ENCODE measurements at places on chromosomes 1 and 21. TPM values are rescaled to one million over a fixed set of nuclear protein-coding genes. Genes with fewer than 3 reads are reported as not detected.
A peak's percentile ranks its signal among the peaks of the same experiment; 100 is the strongest.

DNA sequence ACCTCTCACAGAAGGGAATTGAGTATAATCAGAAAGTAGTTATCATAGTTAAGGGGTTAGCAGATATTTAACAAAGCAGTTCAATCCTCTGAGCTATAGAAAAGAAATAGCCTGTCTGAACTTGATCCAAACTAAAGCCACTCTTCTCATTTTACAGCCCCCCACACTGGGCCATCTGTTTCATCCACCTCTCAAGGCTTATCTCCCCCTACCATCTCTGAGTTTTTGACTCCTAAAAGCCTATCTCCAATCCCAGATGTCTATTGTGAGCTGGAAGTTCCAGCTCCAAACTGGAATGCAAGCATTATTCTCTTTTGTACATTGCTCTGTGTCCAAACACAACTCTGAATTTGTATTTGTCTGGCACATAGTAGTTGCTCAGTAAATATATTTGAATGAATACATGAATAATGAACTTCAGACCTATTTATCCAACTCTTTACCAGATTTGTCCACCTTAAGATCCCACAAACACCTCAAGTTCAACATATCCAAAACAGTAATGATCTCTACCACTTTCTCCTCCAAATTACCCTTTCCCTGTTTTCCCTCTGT is 98.1 kb downstream of the PLPP3 start:
- H3K4me3 ChIP-seq, result no peak overlapping the region
- H3K27ac ChIP-seq, result no peak overlapping the region
- H3K36me3 ChIP-seq, result no peaks in the 10 kb centered on the region
- H3K27me3 ChIP-seq, result no peaks in the 10 kb centered on the region
- no peak for DNase-seq

- peak overlapping the region; percentile 48 for H3K4me3 ChIP-seq
- H3K36me3 ChIP-seq, result no peaks in the 10 kb centered on the region
- peak overlapping the region; percentile 97 for H3K27ac ChIP-seq
- peak; percentile 97 for DNase-seq
- peaks cover 69% of the 10 kb centered on the region for H3K4me1 ChIP-seq
Measured at GRCh38 chr1:2212532-2213491, 15.3 kb upstream of the SKI start.

DNA sequence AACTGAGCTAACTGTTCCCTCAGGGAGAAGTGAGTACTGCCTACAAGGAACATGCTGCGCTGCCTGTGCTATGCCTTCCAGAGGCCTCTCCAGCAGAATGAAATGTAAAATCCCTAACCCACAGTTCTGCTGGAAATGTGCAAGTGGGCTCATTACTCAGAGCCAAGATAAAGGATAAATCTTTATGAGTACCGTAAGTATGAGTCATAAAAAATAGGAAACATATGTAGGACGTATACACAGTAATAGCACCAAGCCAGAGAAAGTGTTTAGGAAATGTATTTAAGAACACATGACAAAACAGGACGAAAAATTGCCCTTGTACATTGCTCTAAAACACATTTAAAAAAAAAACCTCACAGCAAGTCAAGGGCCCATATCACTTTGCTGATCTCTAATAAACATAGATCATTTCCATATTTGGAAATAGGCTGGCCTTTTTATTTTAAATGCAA is 104.6 kb downstream of the TGFBR3 start:
- peaks cover 9% of the 10 kb centered on the region for H3K36me3 ChIP-seq
- H3K4me3 ChIP-seq, result no peak overlapping the region
- DNase-seq, result no peak
- no peaks in the 10 kb centered on the region for H3K27me3 ChIP-seq

GRCh38 chr1:202221911-202222909 is 28.6 kb downstream of the LGR6 start:
- no peak overlapping the region for H3K4me3 ChIP-seq
- H3K27me3 ChIP-seq, result no peaks in the 10 kb centered on the region
- DNase-seq, result no peak
- no peaks in the 10 kb centered on the region for H3K36me3 ChIP-seq

GRCh38 chr1:63915121-63915520 is 141.3 kb downstream of the ROR1 start:
- H3K4me3 ChIP-seq, result no peak overlapping the region
- H3K36me3 ChIP-seq, result no peaks in the 10 kb centered on the region
- no peaks in the 10 kb centered on the region for H3K27me3 ChIP-seq

- DNase-seq, result peak; percentile 82
- peak overlapping the region; percentile 82 for H3K27ac ChIP-seq
- H3K27me3 ChIP-seq, result peaks cover 41% of the 10 kb centered on the region
- peaks cover 51% of the 10 kb centered on the region for H3K4me1 ChIP-seq
- H3K36me3 ChIP-seq, result no peaks in the 10 kb centered on the region
Measured at GRCh38 chr21:34890724-34891612, 158.1 kb downstream of the RUNX1 start.

- no peak overlapping the region for H3K27ac ChIP-seq
- H3K36me3 ChIP-seq, result no peaks in the 10 kb centered on the region
- H3K4me1 ChIP-seq, result peaks cover 12% of the 10 kb centered on the region
- no peak overlapping the region for H3K4me3 ChIP-seq
Measured at GRCh38 chr1:117689997-117690625, 84.3 kb downstream of the TENT5C start.

The MTARC2 gene
- total RNA-seq, result 15.6 TPM

- H3K27ac ChIP-seq, result no peak overlapping the region
- no peaks in the 10 kb centered on the region for H3K36me3 ChIP-seq
- peaks cover 11% of the 10 kb centered on the region for H3K4me1 ChIP-seq
Measured at GRCh38 chr21:35861661-35862060, 198.7 kb downstream of the SETD4 start.

DNA sequence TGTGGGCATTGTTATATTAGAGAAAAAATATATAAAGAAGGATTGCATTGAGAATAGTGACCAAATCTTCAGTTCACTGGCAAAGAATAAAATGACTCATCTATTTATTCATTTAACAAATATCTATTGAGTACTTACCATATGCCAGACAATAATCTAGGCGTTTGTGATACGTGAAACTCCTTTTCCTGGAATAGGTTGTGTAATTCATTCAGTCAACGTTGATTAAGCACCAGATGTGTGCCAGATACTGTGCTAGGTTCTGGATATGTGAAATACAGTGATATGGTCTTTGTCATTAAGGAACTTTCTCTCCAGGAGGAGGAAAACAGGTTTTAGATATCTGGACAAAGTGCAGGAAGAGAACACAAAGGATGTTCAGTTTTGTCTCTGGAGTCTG is 344.5 kb downstream of the RWDD3 start:
- H3K4me3 ChIP-seq, result no peak overlapping the region
- no peaks in the 10 kb centered on the region for H3K27me3 ChIP-seq
- no peak for DNase-seq
- no peaks in the 10 kb centered on the region for H3K4me1 ChIP-seq
- no peak overlapping the region for H3K27ac ChIP-seq

- DNase-seq, result no peak
- H3K27ac ChIP-seq, result no peak overlapping the region
- H3K4me1 ChIP-seq, result no peaks in the 10 kb centered on the region
- H3K4me3 ChIP-seq, result no peak overlapping the region
Measured at GRCh38 chr21:41402231-41402630, 23.8 kb upstream of the MX1 start.

The ROR1 gene
- total RNA-seq, result 5.8 TPM

DNA sequence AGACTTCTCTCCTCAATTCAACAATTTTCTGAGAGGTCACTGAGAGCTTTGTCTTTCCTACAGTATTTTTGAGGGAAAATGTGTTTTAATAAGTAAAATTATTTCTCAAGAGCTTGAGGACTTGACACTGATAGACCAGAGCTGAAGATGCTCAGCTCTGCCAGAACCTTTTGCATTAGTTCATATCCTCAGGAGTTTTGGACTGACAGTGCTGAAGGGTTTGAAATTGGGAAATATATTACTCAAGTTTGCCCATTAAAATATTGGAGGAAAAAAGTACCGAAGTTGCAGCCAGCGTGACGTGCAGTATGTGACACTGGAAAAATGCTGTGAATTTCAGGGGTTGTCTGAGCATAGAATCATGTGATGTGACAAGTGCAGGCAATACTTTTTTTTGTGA is 346.6 kb upstream of the DPYD start:
- DNase-seq, result no peak
- H3K27ac ChIP-seq, result no peak overlapping the region
- no peaks in the 10 kb centered on the region for H3K4me1 ChIP-seq
- no peak overlapping the region for H3K4me3 ChIP-seq

The SPATA45 gene
- total RNA-seq, result not detected

The ATP1A2 gene
- 214 TPM for total RNA-seq

The SLC9A1 gene
- total RNA-seq, result 29.2 TPM

The TDRD5 gene
- total RNA-seq, result not detected

The BGLAP gene
- not detected for total RNA-seq

- H3K27me3 ChIP-seq, result peaks cover 46% of the 10 kb centered on the region
- H3K27ac ChIP-seq, result no peak overlapping the region
- peaks cover 2% of the 10 kb centered on the region for H3K4me1 ChIP-seq
Measured at GRCh38 chr1:160075836-160076235, 5.5 kb upstream of the KCNJ9 start.

GRCh38 chr1:50268049-50268448 is 155.2 kb downstream of the DMRTA2 start:
- no peaks in the 10 kb centered on the region for H3K27me3 ChIP-seq
- no peak overlapping the region for H3K27ac ChIP-seq
- no peak overlapping the region for H3K4me3 ChIP-seq
- H3K36me3 ChIP-seq, result no peaks in the 10 kb centered on the region
- DNase-seq, result no peak
- no peaks in the 10 kb centered on the region for H3K4me1 ChIP-seq

The BCL2L15 gene
- 0.78 TPM for total RNA-seq

GRCh38 chr1:5720936-5721335 is 271.3 kb downstream of the NPHP4 start:
- no peak for DNase-seq
- no peak overlapping the region for H3K27ac ChIP-seq
- H3K4me1 ChIP-seq, result peaks cover 10% of the 10 kb centered on the region
- H3K36me3 ChIP-seq, result no peaks in the 10 kb centered on the region
- H3K27me3 ChIP-seq, result no peaks in the 10 kb centered on the region
- H3K4me3 ChIP-seq, result no peak overlapping the region

DNA sequence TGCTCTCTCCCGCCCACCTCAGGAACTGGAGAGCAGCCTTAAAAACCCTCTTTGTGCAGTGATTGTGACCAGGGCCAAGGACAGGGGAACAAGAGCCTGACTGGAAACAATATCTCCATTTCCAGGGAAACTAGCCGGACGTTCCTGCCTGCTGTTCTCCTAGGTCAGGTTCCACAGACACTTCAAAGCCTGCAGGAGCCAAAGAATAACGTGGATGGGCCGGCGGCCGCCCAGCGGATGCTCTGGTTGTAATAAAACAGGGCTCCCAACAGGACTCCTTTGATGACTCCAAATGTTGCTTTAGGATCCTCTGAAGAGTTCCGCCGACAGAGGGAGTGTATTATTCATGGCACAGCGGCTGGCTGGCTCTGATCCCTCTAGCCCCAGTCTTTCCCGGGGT is 162.2 kb downstream of the PLXNA2 start:
- H3K4me1 ChIP-seq, result peaks cover 25% of the 10 kb centered on the region
- no peak for DNase-seq
- no peaks in the 10 kb centered on the region for H3K27me3 ChIP-seq

DNA sequence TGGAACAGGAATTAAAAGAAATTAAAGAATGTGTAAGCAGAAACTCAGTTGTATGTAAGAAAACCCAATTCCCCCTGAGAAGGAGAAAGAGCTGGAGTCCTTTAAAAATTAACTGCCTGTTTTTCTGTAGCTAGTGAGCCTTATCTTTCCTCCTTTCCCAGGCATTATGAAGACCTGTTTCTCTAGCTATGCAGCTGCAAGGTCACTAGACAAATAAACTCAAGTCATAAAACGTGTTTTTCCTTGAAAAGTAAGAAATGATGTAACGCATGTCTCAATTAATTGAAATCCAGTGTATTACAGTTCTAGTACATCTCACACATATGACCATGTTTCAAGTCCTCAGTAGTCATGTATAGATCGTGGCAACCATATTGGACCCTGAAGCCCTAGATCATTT is 5.3 kb downstream of the S100A12 start:
- no peak overlapping the region for H3K4me3 ChIP-seq
- H3K36me3 ChIP-seq, result no peaks in the 10 kb centered on the region
- no peak overlapping the region for H3K27ac ChIP-seq
- no peaks in the 10 kb centered on the region for H3K4me1 ChIP-seq
- no peaks in the 10 kb centered on the region for H3K27me3 ChIP-seq

DNA sequence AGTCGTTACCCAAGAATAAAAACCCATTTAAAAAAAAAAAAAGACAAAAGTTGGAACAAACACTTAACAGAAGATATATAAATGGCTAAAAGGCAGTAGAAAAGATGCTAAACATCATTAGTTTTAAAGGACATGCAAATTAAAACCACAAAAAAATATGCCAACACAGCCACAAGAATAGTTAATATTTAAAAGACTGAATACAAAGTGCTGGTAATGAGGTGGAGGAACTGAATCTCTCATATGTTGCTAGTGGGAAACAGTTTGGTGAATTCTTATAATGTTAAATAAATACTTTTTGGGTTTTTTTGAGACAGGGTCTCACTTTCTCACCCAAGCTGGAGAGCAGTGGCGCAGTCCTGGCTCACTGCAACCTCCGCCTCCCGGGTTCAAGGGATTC is 10.0 kb downstream of the LRRC40 start:
- no peaks in the 10 kb centered on the region for H3K27me3 ChIP-seq

GRCh38 chr1:204188959-204189639 is 7.2 kb downstream of the KISS1 start:
- no peak overlapping the region for H3K4me3 ChIP-seq
- peaks cover 9% of the 10 kb centered on the region for H3K4me1 ChIP-seq
- no peak for DNase-seq
- H3K27me3 ChIP-seq, result peaks cover 12% of the 10 kb centered on the region
- H3K27ac ChIP-seq, result no peak overlapping the region
- H3K36me3 ChIP-seq, result no peaks in the 10 kb centered on the region

DNA sequence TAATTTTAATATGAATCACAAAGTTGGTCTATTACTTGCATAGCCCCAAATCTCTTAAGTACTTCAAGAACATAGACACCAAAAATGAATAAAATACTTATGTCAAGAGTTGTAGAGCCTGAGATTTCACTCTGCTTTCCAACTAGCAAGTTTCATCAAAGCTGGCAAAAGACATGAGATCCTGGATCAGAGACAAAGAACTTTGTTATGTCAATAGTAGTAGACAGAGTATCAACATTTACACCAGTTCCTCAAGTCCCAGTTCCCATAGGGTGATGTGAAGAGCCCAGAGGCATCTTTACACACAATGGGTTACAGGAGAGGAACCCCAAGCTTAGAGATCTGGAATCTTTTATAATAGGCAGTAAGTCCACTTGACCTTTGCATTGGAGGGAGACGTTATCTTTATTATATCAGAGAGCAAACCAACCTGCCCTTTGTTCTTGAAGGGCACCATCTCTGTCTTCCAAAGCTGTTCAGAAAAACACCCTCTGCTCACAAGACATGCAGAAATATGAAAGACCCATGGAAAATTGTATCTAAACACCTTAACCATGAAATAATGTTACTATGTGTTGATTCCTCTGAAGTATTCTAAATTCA is 174.4 kb upstream of the GALNT2 start:
- no peaks in the 10 kb centered on the region for H3K27me3 ChIP-seq
- peak; percentile 78 for DNase-seq
- H3K27ac ChIP-seq, result no peak overlapping the region
- peaks cover 5% of the 10 kb centered on the region for H3K4me1 ChIP-seq

- peak; percentile 79 for DNase-seq
- H3K27ac ChIP-seq, result no peak overlapping the region
- no peaks in the 10 kb centered on the region for H3K27me3 ChIP-seq
- peaks cover 6% of the 10 kb centered on the region for H3K4me1 ChIP-seq
- no peaks in the 10 kb centered on the region for H3K36me3 ChIP-seq
Measured at GRCh38 chr1:59967141-59967697, 40.6 kb upstream of the CYP2J2 start.
